ENCODE measurements at places on chromosomes 12 and 14.
A peak's percentile ranks its signal among the peaks of the same experiment; 100 is the strongest.

- DNase-seq, result no peak
Measured at GRCh38 chr12:42574851-42575266, 14.7 kb downstream of the PRICKLE1 start.

- no peak for DNase-seq
Measured at GRCh38 chr12:39587225-39587624, 32.4 kb downstream of the ABCD2 start.

DNA sequence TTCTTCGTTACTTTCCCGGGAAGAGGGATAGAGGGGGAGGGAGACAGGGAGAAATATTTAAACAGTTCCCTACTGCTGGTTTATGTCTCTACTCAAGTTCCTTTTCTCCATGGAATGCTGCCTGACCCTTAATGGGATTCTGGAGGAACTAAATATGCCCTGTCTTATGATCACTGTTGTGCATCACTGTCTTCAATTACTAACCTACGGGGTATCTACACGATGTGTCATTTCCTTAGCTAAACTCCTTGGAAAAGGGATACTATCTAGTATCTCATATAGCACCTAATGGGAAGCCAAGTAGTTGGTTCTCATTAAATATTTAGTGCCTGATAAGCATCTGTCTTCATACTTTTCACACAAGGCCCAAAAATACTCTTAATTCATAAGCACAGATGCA lies 37.5 kb upstream of the FBLN5 start:
- DNase-seq, result no peak

GRCh38 chr12:118358612-118359540 lies 13.8 kb downstream of the TAOK3 start:
- DNase-seq, result no peak

GRCh38 chr14:74064883-74065282 lies 19.4 kb downstream of the ALDH6A1 start:
- DNase-seq, result no peak

DNA sequence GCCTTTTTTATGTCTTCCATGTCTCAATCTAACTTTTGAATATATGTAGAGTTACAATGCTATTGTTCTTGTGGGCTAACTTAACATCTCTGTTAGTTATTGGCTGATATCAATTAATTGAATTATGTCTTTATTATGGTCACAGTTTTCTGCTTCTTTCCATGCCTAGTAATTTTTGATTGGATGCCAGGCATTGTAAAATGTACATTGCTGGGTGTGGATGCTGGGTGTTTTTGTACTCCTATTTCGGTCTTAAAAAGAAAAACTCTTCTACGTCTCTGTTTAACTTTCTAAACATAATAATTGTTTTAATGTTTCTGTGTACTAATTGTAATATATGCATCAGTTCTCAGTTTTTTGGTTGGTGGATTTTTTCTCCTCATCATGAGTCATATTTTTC lies 296.1 kb upstream of the PRICKLE1 start:
- DNase-seq, result no peak

DNA sequence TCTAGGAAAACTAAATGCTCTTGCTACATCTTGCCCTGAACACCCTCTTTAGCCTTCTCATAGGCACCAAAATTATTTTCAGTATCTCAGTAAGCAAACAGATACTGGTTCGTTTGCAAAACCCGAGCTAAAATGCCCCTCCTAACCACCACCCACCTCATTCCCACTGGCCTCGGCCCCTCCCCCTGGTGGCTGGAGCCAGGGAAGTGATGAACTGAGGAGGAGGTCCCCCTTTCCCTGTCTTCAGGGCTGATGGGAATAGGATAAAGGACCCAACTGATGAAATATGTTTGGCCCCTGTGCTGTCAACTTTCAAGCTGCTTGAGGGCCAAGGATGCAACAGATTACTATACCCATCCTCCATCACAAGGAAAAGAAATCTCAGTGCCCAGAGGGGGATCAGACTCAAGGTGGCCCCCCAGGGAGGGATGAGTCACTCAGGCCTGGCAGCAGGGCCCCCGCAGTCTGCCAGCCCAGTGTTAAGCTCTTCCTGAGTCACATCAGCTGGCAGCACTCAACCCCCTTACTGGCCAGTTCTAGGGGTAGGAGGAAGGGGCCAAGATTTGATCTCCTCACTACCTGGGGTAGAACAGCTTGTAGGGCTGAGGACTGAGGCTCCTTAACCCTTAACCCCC lies 1.7 kb downstream of the ANKRD52 start:
- DNase-seq, result peak; percentile 59

DNA sequence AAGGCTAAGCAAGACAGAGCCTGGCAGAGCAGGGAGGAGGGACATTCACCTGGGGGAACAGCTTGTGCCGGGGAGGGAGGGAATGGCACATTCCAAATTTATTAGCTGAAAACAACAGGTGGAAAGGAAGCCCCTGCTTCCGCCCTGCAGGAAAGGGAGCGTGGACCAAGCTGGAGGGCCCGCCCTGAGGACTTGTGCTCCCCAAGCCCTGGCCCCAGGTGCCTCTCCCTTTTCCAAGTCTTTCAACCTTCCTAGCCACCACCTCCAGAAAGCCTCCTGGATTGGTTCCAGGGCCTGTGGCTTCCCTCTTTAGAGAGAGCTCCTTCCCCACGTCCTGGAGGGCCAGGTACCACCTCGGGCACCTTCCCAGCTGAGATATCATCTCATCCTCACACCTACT lies 2.7 kb downstream of the DEGS2 start:
- no peak for DNase-seq

- no peak for DNase-seq
Measured at GRCh38 chr12:51963477-51963876, 12.0 kb downstream of the ACVR1B start.

DNA sequence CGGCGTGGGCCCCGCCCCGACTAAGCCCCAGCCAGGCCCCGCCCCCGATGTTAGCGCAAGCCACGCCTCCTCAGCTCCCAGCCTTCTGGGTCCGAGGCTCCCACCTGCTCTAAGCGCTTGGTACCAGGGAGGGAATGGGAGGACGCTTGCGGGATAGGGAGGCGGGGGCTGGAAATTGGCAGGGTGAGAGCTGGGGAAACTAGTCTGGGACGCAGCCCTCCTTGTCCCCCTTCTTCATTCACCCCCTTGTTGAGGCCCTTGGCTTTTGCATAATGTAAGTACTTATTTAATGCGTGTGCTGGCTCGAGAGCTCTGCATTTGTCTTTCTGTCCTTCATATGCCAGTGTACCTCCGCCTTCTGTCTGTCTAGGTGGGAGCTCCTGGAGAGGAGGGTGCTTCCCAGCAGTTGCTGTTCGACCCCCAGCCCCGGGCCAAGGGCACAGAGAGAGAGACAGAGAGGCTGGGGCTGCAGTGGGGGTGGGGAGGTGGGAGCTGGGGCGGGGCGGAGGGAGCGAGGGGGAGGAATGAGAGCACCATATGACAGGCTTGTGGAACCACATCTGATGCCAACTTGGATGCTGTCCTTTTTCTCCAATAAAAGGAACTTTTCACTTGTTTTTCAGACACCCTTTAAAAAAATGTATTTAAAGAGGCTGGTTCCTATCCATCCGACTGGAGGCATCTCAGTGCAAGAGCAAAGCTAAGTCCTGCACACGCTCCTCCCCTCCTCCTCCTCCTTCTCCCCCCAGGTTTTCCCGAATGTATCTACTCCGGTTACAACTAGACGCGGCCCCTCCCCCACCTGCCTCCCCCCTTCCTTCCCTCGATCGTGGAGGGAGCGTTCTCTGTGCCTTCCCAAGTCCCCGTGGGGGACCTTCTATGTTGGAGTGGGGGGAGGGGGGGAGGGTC lies 25.6 kb upstream of the MAP1LC3B2 start:
- DNase-seq, result peak; percentile 83

- DNase-seq, result no peak
Measured at GRCh38 chr12:11577658-11578260, 71.7 kb upstream of the ETV6 start.

- DNase-seq, result peak; percentile 60
Measured at GRCh38 chr14:61584331-61584741, 111.0 kb upstream of the HIF1A start.

DNA sequence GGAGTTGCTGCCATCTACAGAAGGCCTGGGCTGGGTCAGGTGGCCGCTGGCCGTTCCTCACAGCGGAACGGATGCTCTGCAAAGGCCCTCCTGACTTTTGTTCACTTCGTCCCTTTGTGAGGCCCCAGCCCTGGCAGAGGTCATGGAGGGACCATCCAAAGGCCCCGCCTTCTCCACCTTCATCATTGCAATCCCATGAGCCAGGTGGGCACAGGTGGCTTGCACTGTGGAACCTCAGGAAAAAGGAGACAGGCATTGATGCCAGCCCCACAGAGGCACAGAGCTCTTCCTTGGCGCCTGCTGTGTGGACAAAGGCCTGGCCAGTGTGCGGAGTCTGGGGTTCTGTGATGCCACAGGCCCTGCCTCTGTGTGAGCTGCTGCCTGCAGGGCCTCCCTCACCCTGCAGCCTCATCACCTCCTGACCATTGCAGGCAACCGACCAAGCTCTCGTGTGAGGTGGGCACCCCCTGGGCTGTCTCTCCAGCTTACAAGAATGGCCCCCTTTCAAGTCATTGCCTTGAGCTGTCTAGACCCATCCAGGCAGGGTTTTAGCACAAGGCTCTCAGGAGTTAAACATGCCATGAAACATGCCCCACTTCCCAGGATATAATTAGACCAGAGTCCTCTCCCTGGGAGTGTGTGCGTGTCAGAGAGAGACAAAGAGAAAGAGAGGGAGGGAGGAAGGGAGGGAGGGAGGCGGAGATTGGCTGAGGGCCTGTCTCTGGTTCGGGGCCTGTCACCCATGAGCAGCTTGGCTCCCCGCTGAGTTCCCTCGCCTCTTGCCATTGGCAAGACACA lies 19.3 kb downstream of the NFKBIA start:
- peak; percentile 92 for DNase-seq

GRCh38 chr14:24416254-24416931 lies 13.1 kb downstream of the CBLN3 start:
- DNase-seq, result no peak

DNA sequence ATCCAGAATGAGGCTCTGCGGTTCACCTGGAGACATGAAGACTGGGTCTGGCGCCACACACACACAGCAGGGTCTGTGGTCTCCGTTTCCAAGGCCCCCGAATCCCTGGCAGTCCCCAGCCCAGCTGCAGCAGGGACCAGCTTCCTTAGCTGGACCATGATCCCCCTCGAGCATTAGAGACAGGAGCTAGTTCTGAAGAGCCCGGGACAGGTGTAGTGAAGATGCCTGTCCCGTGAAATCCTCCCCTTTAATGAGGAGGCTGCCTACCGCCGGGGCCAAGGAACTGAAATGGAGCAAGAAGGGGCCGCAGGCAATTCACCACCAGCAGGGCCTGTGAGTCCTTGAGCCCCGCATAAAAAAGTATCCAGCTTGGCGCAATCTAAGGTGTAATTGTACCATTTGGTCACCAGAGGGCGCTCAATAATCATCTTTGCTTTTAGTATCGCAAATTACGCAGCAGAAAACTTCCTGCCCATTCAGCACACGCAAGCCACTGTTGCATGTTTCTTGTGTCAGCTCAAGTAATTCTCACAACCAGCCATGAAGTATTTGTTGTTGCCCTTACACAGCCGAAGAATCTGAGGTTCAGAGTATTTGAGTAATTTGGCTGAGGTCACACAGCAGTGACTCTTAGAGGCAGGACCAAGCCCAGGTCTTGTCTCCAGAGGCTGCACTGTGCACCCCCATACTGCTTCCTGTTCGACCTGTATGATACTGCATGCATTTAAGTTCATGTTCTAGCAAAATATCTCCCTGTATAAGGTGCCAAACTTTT lies 54.3 kb upstream of the PPP2R5C start:
- DNase-seq, result peak; percentile 92

- peak; percentile 91 for DNase-seq
Measured at GRCh38 chr12:131783915-131784541, 44.2 kb upstream of the MMP17 start.

- peak; percentile 49 for DNase-seq
Measured at GRCh38 chr12:44000309-44000952, 164.6 kb downstream of the TMEM117 start.

- DNase-seq, result peak; percentile 26
Measured at GRCh38 chr12:80864046-80864735, 73.5 kb downstream of the LIN7A start.

- DNase-seq, result no peak
Measured at GRCh38 chr12:108181095-108181454, 52.0 kb downstream of the WSCD2 start.

- peak; percentile 92 for DNase-seq
Measured at GRCh38 chr12:113048716-113049127, 7.8 kb upstream of the DTX1 start.

DNA sequence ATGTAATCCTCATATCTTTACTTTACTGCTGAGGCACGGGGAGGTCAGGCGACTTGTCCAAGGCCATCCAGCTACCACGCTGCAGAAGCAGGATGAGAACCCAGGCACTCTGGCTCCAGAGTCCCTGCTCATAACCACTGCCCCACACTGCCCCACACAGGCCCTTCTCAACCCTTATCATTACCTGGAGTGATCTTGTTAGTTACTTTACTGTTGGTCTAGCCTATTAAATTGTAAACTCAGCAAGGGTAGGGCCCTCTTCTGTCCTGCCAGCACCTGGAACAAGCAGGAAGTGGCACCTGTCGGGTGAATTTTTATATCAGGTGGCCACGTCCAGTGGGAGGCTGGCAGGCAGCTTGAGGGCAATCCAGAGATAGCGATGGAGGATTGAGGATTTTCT lies 12.2 kb downstream of the FAIM2 start:
- DNase-seq, result no peak

GRCh38 chr14:49886523-49886922 lies 6.4 kb upstream of the ARF6 start:
- no peak for DNase-seq

GRCh38 chr12:68279227-68280054 lies 26.0 kb upstream of the IL22 start:
- no peak for DNase-seq

DNA sequence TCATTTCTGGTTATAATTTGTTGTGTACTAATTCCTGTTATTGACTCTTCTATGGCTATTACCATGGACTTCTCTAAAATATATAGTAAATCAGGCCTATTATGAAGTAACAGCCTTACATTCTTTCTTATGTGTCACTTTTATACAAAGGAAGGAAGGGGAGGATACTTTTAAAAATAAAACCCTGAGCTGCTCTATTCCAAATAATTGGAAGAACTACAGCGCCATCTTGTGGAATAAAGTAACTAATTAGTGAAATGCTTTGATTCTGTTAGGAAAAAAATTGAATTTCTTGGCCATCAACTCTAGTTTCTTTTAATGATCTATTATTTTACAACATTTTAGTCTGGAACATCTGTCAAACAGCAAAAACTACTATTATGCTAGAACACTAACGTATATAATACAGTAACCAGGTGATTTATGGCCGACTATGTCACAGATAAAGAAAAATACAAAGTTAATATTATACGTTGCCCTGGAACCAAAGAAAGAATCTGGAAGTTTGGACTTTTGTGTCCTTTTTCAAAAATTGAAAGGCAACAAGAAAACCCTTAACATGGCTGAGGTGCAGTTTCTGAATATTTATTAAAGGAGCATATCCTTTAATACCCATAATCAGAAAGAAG lies 55.0 kb upstream of the NELL2 start:
- DNase-seq, result peak; percentile 96

GRCh38 chr12:110012137-110012536 lies 12.9 kb downstream of the ANKRD13A start:
- peak; percentile 56 for DNase-seq

DNA sequence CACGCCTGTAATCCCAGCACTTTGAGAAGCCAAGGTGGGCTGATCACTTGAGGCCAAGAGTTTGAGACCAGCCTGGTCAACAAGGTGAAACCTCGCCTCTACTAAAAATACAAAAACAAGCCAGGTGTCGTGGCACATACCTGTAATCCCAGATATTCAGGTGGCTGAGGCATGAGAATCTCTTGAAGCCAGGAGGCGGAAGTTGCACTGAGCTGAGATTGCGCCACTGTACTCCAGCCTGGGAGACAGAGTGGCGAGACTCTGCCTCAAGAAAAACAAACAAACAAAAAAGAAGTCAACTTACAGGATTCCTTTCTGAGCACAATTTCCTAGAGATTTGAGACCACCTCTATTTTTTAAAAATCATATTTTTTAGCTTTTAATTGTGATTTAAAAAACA lies 45.3 kb downstream of the DGLUCY start:
- no peak for DNase-seq
